Frontal cortex (tissue), 4 donors: ENCODE measurements at places on chromosomes 4 and X.

GRCh38 chr4:175637762-175638161 is 174.3 kb downstream of the GPM6A start:
- DNase-seq: no peak

- no peak for DNase-seq
Measured at GRCh38 chr4:125702406-125702805, 387.7 kb downstream of the FAT4 start.

- DNase-seq: no peak
Measured at GRCh38 chrX:148854306-148854705, 353.9 kb downstream of the AFF2 start.

- DNase-seq: no peak
Measured at GRCh38 chr4:1767770-1768366, 25.2 kb upstream of the FGFR3 start.

GRCh38 chr4:125459531-125459930 is 144.8 kb downstream of the FAT4 start:
- DNase-seq: no peak

- no peak for DNase-seq
Measured at GRCh38 chrX:15564981-15565579, 35.7 kb downstream of the ACE2 start.

GRCh38 chrX:148269513-148269912 is 230.9 kb upstream of the AFF2 start:
- no peak for DNase-seq

- no peak for DNase-seq
Measured at GRCh38 chr4:162853788-162854187, 312.9 kb downstream of the NAF1 start.

- no peak for DNase-seq
Measured at GRCh38 chr4:77605210-77605902, at the start of gene CXCL13. TSS of gene CXCL13 (plus strand) at chr4:77605820. CDS start at chr4:77605866, 46 bp downstream.

- DNase-seq: no peak
Measured at GRCh38 chrX:108090491-108091263, 665 bp downstream of the PSMD10 start.

GRCh38 chr4:2289311-2289954 is 27.5 kb upstream of the MXD4 start:
- no peak for DNase-seq

DNA sequence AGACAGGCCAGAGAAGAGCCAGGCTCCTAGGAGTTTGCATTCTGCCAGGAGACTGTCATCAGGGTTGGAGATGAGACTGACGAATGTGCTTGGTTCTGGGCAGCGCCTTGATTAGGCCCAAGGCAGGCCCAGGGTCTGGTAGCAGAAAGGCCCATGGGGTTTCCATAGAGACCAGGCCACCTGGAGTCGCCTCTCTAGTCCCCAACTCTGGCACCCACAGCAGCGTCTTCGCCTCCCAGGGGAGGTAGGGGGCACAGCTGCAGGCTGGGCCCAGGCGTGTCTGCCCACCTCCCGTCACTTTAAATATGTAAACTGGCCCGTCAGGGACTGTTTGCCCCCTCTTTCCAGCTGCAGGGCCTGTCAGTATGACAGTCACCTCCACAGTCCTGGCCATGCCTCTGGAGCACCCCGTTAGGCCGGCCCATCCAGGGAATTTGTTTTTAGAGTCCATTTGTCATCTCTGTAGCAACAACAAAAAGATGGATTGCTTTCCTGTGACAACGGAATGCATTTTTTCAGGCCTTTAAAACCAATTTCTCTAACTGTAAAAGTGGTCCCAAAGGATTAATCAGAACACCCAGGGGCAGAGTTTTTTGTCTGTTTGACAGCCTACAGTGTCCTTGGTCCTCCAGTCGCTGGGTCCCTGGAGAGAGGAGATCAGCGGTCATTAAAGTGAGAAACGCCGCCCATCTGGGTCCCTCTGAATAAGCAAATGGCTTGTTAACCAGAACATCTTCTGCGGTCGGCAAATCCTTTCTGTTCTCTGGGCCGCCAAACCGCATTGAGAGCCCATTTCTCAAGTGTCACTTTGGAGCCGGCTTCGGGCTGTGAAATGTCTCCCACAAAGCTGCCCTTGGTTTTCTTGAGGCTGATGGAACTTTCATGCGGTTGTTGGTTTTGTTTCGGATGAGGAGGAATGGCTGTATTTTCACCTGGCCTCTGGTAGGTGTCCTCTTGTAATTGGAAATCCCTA is 153.0 kb upstream of the PSAPL1 start:
- DNase-seq: no peak

GRCh38 chr4:142540483-142540804 is 305.7 kb downstream of the INPP4B start:
- no peak for DNase-seq

DNA sequence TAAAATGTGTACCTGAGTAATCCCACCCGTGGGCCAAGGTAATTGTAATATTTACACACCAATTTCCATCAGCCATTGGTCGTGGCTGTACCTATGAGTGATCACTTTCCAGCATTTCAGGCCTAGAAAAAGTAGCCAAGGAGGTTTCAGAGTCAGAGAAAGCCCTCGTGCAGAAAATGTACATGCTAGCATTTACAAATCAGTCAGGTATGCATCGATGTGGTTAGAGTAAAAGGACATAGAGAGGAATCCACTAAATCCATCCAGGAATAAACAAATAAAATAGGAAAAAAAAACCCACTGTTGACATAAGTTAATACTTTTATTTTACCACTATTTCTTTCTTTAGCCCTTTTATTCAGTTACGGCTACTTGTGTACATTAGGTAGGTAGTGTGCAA is 256.8 kb downstream of the TRIML1 start:
- no peak for DNase-seq
